ENCODE measurements at places on chromosomes 4 and X.

DNA sequence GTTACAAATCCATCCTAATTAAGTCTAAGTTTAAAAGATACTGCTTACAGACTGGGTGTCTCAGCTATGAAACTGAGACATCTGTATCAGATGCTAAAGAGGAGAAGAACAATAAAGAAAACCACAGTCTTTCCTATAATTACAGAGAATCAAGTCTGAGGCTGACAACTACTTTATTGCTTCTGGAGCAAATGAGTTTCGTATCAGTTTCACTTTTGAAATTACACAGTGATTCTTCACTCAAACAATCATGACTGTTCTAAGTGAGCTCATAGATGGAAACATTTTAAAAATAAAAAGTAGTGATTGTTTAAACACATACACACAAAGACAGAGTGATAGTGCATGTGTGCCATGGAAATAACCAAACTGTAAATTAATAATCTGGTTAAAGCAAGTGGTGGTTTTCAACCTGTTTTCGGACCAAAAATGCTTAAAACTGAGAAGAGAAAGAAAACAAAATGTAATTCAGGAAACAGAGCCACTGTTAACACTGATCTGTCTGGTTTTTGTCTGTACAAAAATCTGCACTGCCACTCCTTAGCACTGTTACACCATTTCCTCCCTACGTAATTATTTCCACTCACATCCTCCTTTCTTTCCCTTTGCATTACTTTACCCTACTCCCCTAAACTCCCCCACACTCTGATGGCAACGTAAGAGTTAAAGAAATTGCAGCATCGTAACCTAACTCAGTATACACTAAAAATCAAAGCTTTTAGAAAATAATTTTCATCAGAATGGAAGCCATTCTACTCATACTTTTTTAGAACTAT lies 12.5 kb downstream of the RFC1 start:
- DNase-seq, result peak; percentile 81

GRCh38 chr4:174358829-174359228 lies 75.1 kb downstream of the CEP44 start:
- no peak for DNase-seq

GRCh38 chrX:12032082-12032481 lies 106.2 kb upstream of the FRMPD4 start:
- no peak for DNase-seq

DNA sequence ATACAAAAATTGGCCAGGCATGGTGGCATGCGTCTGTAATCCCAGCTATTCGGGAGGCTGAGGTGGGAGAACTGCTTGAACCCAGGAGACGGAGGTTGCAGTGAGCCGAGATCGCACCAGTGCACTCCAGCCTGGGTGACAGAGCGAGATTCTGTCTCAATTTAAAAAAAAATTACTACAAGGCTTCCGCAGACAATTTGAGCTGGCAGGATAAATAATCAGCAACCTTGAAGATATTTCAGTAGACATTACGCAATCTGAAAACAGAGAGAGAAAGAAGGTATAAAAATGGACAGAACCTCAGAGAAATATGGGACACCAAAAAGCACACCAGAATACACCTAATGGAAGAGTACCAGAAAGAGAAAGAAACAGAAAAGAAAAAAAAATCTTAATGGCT lies 25.3 kb downstream of the HS6ST2 start:
- DNase-seq, result no peak

- DNase-seq, result no peak
Measured at GRCh38 chr4:3371033-3372001, 70.5 kb upstream of the HGFAC start.

DNA sequence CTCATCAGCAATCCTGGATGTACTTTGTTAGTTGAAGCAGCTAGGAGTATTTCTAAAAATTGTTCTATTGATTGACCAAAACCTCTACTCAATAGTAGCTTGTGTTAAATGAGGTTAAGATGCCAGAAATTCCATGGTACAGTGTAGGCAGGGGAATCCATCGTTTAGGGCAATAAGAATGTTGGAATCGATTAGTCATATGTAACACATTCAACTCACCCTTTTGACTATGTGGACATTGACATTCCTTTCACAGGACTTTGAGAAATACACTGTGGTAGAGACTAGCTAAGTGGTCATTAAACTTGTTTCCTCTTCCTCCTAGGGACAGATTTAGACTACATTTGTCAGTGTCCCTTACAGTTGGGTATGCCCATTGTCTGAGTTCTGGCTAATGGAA lies 40.2 kb downstream of the KDM5C start:
- DNase-seq, result no peak

DNA sequence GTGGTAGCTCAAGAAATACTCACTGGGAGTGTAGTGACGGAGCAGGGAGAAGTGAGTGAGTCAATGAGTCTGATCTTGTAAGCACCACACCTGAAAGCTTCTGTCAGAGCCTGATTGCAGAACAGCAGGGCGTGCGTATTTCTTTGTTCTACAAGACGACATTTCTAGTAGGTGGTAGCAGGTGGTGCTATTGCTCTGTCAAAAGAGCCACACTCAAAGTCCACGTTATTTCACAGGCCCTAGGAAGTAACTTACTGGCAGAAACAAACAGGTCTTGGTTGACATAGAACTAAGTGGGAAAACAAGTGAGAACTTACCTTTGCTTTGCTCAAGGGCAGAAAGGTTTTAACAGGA lies 46.4 kb upstream of the SPRY1 start:
- no peak for DNase-seq

DNA sequence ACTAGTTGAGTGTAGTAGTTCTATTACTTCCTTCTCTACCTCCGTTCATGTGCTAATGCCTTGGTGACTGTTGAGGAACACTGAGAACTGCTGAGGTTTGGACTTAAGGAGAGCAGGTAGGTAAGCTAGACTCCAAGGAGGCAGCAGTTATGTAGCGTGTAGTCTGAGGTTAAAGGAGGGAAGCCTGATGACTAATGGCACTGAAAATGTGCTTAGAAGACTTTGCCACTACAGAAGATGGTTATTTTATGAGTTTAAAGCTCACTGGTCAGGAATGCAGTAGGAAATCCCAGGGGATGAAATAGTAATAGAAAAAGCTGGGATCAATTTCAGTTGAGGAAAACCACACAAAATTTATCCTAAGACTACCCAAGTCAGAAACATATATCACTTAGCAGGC lies 1077.3 kb downstream of the RAPGEF2 start:
- DNase-seq, result no peak

DNA sequence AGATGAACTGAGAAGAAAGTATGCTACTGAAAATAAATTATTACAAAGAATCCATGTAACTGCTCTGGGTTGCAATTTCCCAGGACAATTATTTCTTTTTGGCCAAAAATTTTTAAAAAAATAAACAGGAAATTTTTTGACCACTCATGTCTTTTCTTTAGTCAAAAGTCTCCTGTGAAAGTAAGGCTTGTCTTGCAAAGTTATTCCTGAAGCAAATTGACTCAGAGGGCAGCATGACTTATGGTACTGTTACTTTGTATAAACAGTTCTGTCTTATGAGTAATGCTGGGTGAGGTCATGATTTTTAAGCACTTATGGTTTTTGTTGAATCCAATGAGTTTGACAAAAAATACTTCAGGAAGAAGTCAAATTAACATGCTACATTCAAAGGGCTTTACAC lies 292.8 kb upstream of the ARSJ start:
- no peak for DNase-seq

DNA sequence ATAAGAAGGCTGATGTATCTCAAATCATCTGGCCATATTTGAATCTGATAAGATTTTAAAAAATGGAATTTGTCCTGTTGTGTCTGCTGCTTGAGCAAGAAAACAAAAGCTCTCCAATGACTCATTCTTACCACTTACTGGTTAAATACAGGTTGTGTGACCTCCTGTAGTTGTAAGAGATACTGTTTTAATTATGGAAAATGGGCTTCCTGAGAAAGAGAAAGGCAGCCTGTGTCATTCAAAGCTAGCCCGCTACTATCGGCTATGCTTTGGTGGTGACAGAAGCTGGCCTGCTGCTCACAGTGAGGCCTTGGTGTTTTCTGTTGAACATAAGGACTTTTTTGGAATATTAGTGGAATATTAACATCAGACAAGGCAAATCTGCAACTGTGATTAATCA lies 1722.1 kb upstream of the PCDH10 start:
- DNase-seq, result no peak

DNA sequence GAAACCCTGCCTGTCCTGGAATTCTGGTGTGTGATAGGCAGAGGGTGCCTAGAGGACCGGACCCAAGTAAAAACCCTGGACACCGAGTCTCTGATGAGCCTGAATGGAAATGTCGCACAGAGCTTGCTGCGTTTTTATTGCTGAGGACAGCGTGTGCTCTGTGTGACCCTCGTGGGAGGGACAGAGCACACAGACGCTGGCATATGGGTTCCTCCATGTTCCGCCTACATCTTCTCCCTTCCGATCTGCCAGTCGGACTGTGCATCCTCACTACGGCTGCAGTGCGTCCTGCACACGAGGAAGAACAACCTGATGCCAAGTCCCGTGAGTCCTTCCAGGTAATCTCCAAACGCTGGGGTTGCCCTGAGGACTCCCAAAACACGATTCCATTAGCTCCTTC lies 68.3 kb downstream of the AFAP1 start:
- no peak for DNase-seq

- DNase-seq, result no peak
Measured at GRCh38 chrX:6226596-6227452, 1.8 kb downstream of the NLGN4X start.

- DNase-seq, result no peak
Measured at GRCh38 chrX:120795301-120795700, 80.4 kb downstream of the CT47B1 start.

DNA sequence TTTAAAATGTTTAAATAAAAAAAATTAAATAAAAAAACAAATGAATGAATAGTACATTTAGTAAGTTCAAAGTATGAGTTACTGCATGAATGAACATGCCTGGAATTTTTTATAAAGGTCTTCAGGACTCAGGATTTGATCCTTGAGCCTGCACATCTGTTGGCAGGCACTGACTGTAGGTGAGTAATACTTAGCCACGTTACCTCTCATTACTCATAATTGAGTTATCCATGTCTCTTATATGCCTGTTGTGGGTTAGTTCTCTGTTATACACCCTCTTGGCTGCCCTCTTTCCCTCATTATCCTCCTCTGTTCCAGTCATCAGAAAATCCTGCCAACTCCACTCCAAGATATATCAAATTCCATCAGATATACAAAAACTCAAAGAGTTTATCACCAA lies 276.0 kb downstream of the FBXW7 start:
- no peak for DNase-seq

- DNase-seq, result no peak
Measured at GRCh38 chr4:72418458-72418857, 150.6 kb downstream of the ADAMTS3 start.

DNA sequence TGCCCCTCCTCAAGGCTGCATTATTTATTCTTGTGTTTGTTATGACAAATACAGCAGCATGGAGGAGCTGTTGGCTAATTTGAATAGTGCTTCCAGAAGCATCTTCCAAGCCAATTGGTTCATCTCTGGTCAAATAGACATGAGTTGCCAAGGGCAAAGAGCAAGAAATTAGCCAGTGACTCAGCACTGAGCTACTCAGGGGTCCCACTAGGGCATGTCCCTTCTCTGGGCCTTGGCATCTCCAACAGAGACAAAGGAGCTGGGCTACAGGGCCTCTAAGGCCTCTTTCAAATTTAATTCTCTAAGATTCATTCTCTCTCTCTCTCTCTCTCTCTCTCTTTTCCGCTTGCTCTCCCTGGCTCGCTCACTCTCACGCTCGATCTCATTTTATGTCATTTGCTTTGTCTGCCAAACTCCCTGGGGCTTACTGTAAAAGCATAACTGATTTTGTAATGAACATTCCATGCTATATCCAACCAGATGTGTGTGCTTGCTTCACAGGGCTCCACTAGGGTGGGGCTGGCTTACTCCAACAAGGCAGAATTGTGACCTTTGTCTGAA lies 86.7 kb upstream of the MAGEA4 start:
- no peak for DNase-seq

DNA sequence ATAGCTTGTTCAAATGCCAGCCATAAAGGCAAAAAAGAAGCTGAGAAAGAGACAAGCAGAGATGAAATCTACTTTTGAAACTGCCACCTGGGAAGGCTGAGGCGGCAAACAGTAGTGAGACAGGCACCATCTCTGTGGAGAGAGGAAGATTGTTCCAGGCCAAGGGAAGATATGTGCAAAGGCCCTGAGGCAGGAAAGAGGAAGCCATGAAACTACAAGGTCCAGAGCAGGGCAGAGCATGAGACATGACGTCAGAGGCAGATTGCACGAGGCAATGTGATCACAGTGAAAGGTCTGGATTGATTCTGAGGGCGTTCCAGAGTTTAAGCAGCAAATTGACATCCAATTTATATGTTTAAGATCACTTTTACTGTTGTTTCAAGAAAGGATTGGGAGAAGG lies 226.1 kb downstream of the QDPR start:
- DNase-seq, result no peak

- DNase-seq, result no peak
Measured at GRCh38 chr4:138185859-138186645, 56.1 kb downstream of the SLC7A11 start.

DNA sequence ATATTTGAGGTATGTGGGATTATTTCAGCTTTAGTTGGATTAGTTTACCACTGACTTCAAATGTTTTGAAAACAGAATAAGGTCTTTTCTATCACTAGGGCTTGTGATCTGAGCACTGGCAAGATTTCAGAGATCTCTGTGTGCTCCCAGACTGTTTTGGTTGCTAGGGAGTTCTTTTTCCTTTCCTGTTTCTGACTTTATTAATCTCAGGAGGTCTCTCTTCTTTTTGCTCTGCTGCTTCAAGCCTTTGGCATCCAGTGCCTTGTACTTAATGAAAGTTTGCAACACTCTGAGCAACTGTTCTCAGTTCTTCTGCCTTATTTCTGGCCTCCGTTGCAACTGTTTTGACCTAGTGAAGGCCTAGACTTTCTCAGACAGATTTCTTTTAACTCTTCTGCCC lies 32.1 kb upstream of the PAQR3 start:
- DNase-seq, result no peak

- DNase-seq, result no peak
Measured at GRCh38 chrX:68895341-68895755, 66.5 kb downstream of the EFNB1 start.

- DNase-seq, result peak; percentile 25
Measured at GRCh38 chr4:16227462-16227868, 1.2 kb upstream of the TAPT1 start.

- DNase-seq, result no peak
Measured at GRCh38 chrX:24093746-24094145, 39.0 kb downstream of the EIF2S3 start.

- DNase-seq, result no peak
Measured at GRCh38 chr4:105963461-105964400, 68.5 kb downstream of the NPNT start.

GRCh38 chr4:42397635-42398170 lies 415 bp downstream of the SHISA3 start:
- DNase-seq, result no peak

GRCh38 chr4:157988641-157989040 lies 184.2 kb downstream of the GASK1B start:
- DNase-seq, result no peak

- DNase-seq, result no peak
Measured at GRCh38 chrX:20378233-20378920, 111.7 kb upstream of the RPS6KA3 start.

DNA sequence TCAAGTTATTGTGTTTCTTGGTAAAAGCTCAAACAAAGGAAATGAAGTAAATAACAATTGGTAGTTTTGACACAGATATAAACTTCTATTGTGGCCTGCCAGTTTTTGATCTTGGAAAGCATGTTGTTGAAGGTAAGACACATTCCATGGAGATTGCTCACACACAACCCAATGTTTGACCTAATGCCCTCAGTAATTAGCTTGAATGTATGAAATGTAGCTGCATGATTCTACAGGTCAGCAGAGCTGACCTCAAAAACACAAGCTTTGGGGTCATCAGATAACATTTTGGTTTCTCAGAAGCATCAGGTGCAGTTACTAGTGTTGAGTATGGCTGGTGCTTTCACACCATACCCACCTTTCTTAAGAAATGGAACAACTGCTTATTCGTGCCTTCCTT lies 16.5 kb downstream of the GPR173 start:
- DNase-seq, result no peak

Data from GF-D8 (cell line).